Esophagus squamous epithelium (tissue), 5 donors: ENCODE measurements at places on chromosomes 3 and 15.

- no peak for DNase-seq
These were observed 326.4 kb upstream of the NAALADL2 start for GRCh38 chr3:174532776-174533175.

GRCh38 chr3:193941486-193941885 is 194.5 kb upstream of the HES1 start:
- DNase-seq: no peak

- no peak for DNase-seq
These were observed 10.9 kb downstream of the CCR5AS start for GRCh38 chr3:46395766-46396530.

GRCh38 chr15:74041311-74041756 is 41.0 kb downstream of the GOLGA6A start:
- no peak for DNase-seq

DNA sequence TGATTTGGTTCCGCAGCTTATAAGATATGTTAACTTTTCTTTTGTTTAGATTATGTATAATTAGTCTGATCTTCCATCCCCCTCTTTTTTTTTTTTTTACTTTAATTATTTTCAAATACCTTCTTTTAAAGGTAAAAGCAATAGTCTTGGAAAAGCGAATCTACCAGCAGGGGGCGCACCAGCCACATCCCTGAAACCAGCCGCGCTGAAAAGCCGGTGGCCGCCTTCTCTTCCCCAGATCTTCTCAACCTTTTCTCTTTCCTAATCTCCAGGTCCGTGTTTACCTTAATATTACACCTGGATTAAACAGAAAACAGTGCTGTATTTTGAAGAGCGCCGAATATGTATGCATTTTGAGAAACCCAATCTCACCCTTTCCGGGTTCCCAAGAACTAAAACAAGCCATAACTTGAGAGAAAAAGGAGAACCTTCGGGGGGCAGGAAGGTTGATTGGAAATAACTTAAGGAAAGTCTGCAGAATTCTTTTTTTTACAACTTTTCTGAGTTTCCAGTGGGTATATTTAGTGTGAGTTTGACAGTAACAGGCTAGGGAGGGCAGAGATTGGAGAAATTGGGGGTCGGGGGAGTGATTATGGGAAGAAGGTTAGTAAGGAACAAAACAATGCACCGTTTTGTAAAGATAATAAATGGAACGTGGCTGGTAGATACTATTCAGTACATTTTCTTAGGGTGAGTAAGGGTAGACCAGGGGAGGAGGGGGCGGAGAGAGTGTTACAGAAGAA is 2.0 kb upstream of the SOX2 start:
- DNase-seq: no peak

GRCh38 chr3:52225452-52226228 is at the start of gene TLR9:
Gene TLR9 (minus strand): TSS chr3:52225645. CDS start chr3:52225529, 116 bp downstream.
- DNase-seq: no peak

DNA sequence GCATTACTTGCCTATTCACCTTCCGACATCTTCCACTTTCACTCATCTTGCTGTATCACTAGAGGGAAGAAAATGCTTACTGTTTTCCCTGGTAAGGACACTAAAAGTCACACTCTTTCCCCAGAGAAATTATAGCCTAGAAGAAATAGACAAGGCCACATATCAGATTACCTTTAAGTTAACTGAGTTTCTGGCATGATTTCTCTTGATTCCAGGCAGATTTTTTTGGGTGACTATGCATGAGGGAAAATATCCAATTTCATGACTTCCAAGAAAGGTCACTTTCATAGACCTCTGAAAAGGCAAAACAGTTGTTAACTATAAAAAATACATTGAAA is 30.3 kb downstream of the TCF12 start:
- DNase-seq: no peak

GRCh38 chr3:51340013-51340829 is 44.9 kb upstream of the MANF start:
- no peak for DNase-seq

DNA sequence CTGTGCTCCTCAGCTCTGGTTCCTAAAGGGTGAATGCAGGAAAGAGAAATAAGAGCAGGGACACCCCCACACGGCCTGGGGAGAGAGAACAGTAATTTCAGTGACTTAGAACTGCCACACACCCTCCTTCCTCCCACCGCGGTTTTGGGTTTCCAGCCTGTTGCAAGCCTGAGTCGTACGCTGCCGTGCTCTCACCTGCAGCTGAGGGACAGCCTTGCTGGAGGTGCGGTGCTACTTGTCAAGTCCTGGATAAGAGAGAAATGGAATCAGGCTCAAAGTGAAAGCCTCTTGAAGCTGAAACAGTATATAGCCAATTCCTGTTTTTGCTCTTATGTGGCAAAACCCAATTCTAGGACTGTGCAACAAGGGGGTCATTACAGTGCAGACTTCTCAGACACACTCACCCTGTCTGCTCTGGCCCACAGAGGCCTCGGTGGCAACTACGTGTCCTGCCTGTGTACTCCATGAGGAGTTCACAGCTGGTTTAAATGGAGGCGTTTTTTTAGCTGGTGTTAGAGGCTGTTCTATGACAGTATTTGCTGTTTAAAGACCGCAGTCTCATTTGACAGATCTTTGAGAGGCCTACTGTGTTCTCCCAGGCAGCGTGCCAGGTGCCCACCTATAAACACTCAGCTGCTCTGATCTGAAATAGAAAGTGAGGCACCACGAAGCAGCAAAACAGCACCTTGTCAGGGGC is 42.9 kb downstream of the TBC1D2B start:
- DNase-seq: no peak

DNA sequence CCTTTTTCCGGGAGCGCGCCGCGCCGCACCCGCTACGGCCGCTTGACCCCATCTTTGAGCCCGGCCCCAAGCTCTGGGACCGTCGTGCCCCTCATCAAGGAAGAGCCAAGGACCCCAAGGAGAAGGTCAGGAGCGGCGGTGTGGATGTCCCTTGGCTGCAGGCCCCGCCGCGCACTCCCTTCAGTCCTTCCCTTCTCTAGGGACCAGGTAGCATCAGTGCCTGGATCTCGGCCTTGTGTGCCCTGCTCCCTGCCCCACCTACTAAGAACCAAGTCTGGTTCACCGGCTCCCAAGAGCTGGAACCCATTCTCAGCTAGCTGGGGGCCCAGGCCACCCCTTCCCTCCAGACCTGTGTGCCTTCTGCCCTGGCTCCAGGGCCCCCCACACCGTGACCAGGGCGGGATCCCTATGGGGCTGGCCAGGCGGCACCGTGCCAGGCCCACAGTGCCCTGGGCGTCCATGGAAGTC is 69.3 kb upstream of the CGNL1 start:
- DNase-seq: no peak

DNA sequence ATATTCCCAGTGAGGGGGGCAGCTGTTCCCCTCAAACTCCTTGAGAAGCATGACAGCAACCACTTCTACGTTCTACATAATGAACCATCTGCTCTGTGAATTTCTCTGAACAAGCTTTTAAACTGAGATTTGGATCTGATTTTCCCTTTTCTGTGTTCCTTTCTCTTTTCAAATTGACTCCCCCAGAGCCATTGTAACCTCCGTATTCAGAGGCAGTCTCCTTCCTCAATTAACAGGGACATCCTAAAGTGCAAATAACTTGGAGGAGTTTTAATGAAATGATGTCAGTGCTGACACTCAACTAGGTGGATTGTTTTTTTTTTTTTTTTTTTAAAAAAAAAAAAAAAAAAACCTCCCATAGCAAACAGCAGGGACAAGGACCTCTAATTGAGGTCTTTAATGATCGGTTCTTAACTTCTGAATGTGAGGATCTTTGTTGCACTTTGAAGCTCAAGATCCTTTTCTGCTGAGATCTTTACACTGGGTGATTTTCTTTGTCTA is 48.8 kb downstream of the ADAMTS9 start:
- no peak for DNase-seq
